ENCODE measurements at places on chromosomes 1 and 21.

DNA sequence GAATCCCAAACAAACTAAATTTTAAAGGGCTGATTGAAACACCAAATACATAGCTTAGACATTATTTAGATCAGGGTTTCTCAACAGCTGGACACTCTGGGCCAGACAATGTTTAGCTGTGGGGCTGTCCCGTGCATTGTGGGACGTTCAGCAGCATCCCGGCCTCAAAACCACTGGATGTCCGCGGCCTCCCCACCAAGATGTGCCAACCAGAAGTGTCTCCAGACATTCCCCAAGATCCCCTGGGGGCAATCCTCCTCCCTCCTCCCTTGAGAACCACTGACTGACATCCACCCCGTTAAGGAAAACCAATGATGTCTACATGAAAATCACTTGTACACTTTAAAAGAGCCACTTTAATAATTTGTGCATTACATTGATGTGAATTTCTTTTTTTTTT, 38.4 kb downstream of the CLSTN1 start:
- no peak for DNase-seq

GRCh38 chr1:48807554-48808260, 31.0 kb upstream of the BEND5 start:
- DNase-seq: no peak

DNA sequence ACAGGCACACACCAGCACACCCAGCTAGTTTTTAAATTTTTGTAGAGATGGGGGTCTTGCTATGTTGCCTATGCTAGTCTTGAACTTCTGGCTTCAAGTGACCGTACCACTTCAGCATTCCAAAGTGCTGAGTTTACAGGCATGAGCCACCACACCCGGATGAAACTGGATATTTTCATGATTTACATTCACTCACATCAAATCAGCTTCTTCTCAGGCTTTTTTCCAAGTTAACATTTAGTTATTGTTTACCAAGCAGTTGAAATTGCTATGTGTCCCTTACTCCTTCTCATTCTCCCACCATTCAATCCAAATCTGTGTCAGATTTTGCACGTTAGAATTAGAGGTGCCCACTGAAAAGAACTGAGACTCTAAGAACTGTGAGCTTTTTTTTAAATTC, 18.4 kb downstream of the RIT1 start:
- no peak for DNase-seq

- DNase-seq: no peak
These were observed 39.1 kb downstream of the DYRK1A start for GRCh38 chr21:37405629-37406028.

GRCh38 chr1:243982447-243983018, 68.5 kb upstream of the ZBTB18 start:
- no peak for DNase-seq

GRCh38 chr21:45631540-45631939, 12.0 kb upstream of the PCBP3 start:
- DNase-seq: no peak
